ENCODE measurements at places on chromosomes 5 and 9.

- DNase-seq, result no peak
Observed at GRCh38 chr5:145796318-145796717, 38.8 kb downstream of the PRELID2 start.

DNA sequence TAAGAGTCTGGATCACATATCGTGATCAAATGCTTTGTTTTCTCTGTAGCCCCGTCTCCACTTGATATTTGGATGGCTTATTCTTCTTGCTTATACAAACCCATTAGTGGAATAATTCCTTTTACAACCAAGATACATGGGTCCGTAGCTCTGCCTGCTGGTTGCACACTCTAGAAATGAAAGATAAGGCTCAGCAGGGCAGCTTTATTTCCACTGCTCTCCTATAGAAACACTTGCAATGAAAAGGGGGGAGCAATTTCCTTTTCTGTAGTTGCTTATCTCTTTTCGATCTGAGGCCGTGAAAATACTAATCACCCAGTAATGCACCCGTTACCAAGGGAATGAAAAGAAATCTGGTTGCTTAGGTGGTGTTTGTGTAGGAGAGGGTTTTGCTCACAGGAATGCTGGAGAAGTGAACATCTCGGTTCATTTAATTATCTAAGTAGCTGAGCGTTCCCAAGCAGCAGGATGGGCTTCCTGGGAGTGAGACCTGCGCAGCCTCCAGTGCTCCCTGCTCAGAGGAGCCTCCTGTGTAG lies 131.7 kb downstream of the ADAMTS16 start:
- peak; percentile 45 for DNase-seq

GRCh38 chr9:97985058-97985861 lies 2.1 kb downstream of the ANP32B start:
- no peak for DNase-seq

- DNase-seq, result no peak
Observed at GRCh38 chr5:8720506-8720905, 825.4 kb downstream of the SEMA5A start.

DNA sequence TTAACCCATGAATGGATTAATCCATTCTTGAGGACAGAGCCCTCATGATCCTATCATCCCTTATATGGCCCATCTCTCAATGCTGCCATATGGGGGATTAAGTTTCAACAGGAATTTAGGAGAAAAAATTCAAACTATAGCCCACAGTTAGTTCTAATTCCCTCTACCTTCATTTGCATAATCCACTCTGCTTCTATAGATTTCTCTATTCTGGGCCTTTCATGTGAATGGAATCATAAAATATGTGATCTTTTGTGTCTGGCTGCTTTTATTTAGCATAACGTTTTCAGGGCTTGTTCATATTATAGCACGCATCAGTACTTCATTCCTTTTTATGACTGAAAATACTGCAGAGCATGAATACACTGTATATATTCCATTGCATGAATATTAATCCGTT lies 55.4 kb downstream of the CTSL start:
- no peak for DNase-seq

- no peak for DNase-seq
Observed at GRCh38 chr9:106419829-106420228, 443.1 kb upstream of the ZNF462 start.

GRCh38 chr5:157137691-157138090 lies 5.0 kb downstream of the MED7 start:
- no peak for DNase-seq

- peak; percentile 45 for DNase-seq
Observed at GRCh38 chr5:151523335-151523734, 67.8 kb downstream of the FAT2 start.

DNA sequence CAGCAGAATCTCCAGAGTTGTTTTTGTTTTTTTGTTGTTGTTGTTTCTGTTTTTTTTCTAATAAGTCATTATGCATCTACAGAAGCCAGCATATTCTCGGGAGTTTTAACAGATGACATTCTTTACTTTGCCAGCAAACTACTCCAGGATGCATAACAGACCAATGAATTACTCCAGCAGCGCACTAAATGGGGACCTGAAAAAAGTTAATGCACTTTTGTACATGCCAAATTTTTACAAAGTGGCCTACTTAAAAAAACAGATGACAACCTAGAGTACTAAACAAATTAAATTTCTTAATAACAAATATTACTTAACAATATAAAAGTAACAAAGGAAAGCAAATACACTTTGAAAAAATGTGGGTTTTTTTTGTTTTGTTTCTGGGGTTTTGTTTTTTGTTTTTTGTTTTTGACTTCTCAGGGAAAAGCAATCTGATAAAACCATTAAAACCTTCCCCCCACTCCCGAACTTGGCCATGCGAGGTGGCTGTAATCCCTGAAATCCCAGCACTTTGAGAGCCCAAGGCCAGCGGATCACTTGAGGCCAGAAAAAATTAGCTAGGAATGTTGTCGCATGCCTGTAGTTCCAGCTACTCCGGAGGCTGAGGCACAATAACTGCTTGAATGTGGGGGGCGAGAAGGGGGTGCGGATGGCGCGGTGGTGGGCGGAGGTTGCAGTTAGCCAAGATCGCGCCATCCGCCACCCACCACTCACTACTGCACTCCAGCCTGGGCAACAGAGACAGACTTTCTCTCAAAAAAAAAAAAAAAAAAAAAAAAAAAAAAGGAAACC lies 352.4 kb downstream of the CETN3 start:
- DNase-seq, result no peak

DNA sequence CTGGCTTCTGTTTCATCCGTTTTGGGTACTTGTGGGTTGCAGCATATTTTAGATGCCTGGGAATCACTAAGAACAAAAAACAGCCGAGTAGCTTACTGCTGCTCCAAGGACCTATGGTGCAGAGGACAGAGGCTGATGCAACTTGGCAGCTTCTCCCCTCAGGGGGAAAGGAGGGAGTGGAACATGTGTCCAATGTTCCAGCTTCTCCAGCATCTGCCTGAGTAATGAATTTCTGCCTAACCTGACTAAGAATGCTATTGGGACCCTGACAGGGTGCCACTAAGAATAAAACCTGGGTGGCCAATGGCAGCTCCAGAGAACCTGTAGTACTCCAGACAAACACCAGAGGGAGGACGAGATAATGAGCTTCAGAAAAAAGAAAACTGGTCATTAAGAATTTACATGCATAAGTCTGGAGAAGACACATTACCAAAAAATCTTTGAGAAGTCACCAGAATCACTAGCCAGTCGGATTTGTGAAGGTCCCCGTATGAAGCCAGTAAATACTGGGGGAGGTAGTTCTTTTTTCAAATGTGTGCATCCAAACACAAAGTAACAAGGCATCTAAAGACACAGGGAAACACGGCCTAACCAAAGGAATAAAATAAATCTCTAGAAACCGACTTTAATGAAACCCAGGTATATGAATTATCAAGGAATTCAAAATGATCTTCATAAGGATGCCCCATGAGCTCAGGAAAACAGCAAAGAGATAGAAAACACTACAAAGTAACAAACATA lies 293.5 kb downstream of the HINT1 start:
- DNase-seq, result peak; percentile 28

- no peak for DNase-seq
Observed at GRCh38 chr5:352639-353611, 31.4 kb downstream of the AHRR start.

All from BE2C (cell line).